ENCODE measurements at places on chromosomes 4 and X. TPM values are rescaled to one million over a fixed set of nuclear protein-coding genes. Genes with fewer than 3 reads are reported as not detected.

- DNase-seq: no peak
These were observed 229.8 kb upstream of the NDST4 start for GRCh38 chr4:115343171-115343570.

Gene TEX13C
- not detected for total RNA-seq

Gene MGARP
- total RNA-seq: not detected

DNA sequence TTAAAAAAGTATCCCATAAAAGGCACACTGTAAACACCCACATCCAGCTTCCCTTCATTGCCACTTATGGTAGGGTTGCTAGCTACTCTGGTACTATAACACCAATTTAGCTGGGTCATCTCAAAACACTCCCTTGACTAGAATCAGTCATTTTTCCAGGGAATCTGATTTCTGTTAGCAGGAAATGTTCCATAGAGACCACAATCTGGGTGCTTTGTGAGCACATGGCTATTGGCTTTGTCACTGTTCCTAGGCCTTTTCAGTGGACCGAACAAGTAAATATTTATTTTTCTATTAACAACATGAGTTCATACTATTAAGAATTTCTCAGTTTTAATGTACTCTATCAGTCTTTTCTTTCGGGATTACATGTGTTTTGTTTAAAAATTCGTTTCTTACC is 404.7 kb upstream of the GNPDA2 start:
- no peak for DNase-seq

DNA sequence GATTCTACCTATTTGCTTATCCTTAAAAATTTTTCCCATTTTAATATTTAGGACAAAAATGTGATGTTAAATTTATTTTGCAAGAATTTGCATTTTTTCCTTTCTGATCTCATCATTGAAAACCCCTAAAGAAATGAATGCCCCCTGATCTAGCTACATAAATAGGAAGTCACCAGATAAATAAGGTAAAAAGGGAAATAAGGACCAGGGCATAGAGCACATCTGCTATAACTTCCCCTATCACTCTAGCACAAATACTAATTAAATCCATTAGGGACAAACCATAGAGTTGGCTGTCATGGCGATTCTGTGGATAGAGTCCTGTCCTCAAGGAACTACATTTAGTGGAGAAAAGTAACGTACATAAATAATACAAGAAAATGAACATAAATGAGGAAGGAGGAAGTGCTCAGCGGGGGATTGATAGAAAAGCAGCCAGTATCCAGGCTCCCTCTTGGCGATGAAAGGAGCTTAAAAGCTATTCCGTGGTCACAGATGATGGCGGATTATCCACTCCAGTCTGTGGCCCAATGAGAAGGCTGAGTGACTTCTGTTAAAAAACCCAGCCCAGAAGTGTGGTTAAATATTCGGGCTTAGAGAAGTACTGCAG is 76.9 kb upstream of the RPL34 start:
- DNase-seq: peak; percentile 9

Gene GCNA
- 5.6 TPM for total RNA-seq

Data from B cell (primary cell).